Activated CD4-positive, alpha-beta T cell treated with anti-CD3 and anti-CD28 coated beads for 48 hours (primary cell): ENCODE measurements at places on chromosomes 4 and X.
A peak's percentile ranks its signal among the peaks of the same experiment; 100 is the strongest.

DNA sequence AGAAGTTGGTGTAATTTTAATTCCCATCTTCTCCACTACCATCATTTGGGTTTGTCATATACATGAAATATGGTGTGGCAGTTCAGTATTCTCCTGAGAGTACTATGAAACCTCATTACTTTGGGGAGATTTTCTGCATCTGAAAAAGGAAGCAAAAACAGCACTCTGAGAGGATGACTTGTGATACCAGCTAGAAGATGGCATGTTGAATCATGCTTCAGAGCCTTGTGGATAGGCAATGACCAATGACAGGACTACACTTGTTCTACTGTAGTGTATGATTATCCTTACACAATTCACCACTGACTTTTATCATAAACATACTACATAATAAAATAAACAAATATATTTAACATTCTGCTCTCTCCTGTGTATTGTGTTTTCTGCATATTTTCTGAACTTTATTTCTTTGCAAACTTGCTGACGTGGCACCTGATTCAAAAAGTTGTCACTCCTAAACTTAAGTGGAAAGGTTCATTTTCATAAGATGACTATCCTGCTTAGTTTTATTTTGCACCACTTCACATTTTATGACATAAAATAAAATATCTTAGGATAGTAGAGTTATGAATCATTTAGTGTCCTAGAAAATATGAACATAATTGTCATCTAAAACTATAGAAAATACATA lies 991.3 kb downstream of the FSTL5 start:
- DNase-seq: no peak

- no peak for DNase-seq
These were observed 240.3 kb upstream of the SFRP2 start for GRCh38 chr4:154029171-154029570.

DNA sequence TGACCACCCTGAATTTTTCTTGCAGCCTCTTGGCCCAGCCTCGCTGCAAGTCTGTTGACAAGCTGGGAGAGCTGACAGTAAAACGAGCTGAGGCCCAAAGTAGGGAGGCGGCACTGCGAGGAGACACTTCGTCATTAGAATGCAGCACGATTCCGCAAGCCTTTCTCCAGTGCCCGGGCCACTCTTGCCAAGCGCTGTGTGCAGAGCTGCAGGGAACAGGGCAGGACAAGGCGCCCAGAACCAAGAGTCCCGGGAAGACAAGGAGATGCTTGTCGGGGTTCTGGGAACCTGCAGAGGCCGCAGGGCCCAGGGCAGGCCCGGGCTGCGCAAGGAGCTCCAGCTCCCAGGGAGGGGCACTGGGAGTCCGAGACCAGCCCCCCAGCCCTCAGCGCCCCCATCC lies 187.1 kb downstream of the BCOR start:
- no peak for DNase-seq

GRCh38 chr4:78622253-78622979 lies 70.8 kb downstream of the ANXA3 start:
- no peak for DNase-seq

- peak; percentile 65 for DNase-seq
These were observed at the start of gene SNCA for GRCh38 chr4:89836897-89837384. Gene SNCA, minus strand, starts transcription at chr4:89837161. Its CDS starts 1,494 bp downstream, at chr4:89835667.

DNA sequence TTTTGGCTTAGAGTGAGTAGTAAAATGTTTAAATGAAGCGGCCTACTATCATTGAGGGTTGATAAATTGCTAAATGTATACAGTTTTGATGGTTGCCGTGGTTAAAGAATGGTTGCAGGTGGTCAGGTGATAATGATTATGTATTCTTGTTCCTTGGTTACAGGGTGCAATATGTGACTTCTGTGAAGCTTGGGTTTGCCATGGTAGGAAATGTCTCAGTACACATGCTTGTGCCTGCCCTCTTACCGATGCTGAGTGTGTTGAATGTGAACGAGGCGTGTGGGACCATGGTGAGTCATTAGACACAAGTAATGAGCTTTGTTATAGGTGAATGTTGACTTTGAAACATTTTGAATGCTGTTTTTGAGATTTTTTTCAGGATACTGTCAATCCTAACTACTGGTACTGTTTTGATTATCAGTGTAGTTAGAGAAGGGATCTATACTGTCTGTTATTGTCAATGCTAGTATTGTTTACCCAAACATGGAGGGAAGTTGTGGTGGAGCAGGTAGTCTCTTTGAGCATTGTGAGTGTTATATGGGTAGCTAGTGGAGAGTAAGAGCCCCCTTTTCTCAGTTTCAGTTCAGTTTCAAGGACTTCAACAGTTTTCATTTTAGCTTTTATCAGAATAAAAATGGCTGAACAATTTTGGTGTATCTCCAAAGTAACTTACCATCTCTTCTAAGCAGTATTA lies 8.9 kb downstream of the ZNF330 start:
- no peak for DNase-seq

DNA sequence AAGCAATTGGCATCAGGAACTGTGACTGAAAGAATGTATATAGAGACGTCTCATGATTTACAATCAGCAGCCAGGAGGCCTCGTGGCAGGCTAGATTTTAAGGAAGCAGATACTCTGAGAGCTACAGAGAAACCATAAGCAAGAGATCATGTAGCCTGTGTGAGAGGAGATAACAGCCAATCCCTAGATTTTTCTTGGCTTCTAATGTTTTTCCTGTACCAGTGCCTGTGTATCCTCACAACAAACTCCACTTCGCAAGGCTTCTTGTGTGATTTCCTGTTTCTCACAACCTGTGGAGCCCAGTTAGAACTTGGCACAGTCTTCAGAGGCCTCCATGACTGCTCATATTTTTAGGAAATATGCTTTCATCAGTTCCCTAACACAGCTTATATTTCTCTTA lies 147.9 kb downstream of the PTCHD1 start:
- no peak for DNase-seq

DNA sequence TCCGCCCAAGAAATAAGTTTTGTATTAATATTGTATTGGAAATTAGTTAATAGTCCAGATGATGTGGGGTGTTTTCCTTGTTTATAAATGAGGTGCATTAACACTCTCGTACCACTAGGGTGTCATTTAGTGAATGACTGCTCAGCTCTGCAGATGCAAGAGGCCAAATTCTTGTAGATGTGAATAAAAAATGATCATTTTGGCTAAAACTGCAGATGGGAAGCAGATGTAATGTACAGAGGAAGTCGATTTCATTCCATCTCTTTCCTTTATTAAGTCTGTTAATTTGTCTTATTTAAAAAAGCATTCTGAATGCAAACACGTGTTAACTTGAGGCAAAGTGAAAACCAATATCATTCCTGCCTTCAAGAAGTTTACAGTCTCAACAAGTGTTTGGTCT lies 108.1 kb downstream of the DHX15 start:
- no peak for DNase-seq

DNA sequence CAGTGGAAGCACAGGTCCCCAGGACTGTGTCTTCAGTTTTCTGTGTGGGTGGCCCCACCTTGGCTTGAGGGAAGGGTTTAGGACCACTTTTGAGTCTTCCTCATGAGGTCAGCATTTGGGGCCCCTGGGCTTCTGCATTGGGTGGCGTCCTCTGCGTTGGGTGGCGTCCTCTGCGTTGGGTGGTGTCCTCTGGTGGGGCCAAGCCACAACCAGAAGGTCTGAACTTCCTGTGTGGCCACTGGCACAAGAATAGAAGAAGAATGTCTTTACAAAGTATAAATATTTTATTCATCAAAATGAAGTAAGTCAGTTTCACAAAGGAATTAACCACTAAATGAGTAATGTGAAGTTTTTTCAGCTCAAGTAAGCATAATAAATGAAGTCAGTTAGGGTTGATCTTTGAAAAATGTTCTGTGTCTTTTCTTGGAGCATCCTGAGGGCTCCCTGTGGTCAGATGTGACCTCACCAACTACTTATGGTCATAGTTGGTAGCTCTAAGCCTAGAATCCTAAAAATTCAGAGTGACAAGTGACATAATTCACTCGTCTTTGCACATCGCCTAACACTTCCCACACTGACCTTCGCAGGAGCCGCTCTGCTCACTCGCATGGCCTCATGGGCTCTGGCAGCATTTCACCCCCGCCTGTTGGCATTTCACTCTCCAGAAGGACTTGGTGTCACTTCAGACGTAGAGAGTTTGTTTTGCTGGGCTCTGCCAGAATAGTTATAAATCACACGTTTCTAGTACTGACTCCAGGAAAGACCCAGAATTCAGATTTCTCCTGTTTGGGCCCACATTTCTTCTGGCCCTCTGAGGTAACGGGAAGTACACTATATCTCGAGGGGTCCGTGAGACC lies 39.0 kb upstream of the HGFAC start:
- no peak for DNase-seq

DNA sequence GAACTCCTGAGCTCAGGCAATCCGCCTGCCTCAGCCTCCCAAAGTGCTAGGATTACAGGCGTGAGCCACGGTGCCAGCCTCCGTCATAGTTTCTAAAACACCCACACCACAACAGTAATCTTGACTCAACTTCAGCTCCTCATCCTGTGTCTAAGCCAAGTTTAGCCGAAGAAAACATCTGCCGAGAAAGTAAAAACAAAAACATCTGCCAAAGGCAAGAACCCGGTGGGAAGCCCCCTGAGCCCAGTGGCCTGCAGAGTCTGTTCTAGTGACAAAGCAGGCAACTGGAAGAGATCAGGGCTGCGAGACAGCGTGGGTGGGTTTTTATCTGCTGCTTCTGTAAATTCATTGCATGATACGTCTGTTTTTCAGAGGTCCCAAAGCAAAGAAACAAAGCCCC lies 26.6 kb upstream of the CD99 start:
- no peak for DNase-seq
